ENCODE measurements at places on chromosomes 7 and 10. TPM values are rescaled to one million over a fixed set of nuclear protein-coding genes. Genes with fewer than 3 reads are reported as not detected.

Gene WNT8B
- polyA plus RNA-seq, result 0.60 TPM

Gene ANXA8
- polyA plus RNA-seq, result not detected

Gene GPR26
- not detected for polyA plus RNA-seq

Gene TMEM236
- 0.09 TPM for polyA plus RNA-seq

Gene ELFN1
- 3.5 TPM for polyA plus RNA-seq

Gene SHOC2
- 18.0 TPM for polyA plus RNA-seq

Gene OPN1SW
- polyA plus RNA-seq, result not detected

Gene CALD1
- 72.7 TPM for polyA plus RNA-seq

Gene MSMB
- polyA plus RNA-seq, result not detected

DNA sequence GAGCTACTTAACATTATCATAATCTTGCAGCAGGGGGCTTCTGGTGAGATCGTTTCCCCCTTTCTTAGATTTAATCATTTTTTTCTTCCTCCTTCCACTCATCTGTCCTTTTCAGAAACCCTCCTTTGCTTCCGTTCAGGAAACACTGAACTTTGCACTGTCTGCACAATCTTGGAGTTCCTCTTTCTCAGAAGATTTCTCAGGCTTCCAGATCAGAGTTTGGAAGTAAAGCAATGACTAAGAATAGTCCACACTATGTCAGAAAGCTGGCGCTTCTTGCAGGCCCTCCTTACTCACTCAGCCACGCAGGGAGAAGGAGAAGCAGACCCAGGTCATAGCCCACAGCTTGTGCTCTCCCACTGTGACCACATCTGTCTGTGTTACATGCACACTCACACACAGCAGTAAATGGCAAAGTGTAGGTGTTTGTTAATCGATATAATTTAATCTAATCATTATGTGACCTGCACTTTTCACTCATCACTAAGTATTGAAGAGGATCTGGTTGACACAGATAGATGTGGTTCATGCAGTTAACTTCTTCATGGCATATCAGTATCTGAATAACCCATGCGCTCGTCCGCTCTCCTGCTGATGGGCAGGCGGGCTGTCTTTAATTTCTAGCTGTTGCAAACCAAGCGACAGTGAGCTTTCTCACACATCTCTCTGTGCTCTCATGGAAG, 30.2 kb downstream of the ALOX5 start:
- no peaks in the 10 kb centered on the region for H3K27me3 ChIP-seq
- H3K4me3 ChIP-seq, result no peak overlapping the region
- H3K27ac ChIP-seq, result no peak overlapping the region
- no peaks in the 10 kb centered on the region for H3K36me3 ChIP-seq
- DNase-seq, result no peak

DNA sequence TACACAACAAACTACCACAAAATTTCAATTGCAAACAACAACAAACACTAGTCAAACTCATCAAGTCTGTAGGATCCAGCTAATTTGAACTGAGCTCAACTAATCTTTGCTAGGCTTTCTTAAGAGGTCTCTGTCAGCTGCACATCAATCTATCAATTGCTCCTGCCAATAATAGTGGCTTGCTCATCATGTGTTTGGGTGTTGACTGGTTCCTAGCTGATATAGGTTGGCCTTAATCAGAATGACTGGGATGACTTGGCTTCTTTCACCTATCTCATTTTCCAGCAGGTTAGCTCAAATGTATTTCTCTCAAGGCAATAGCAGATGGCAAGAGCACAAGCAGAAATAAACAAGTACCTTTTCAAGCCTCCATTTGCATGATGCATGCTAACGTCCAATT, 370.3 kb upstream of the NFE2L3 start:
- no peaks in the 10 kb centered on the region for H3K4me1 ChIP-seq
- no peaks in the 10 kb centered on the region for H3K36me3 ChIP-seq
- H3K27me3 ChIP-seq, result no peaks in the 10 kb centered on the region
- no peak overlapping the region for H3K4me3 ChIP-seq
- no peak overlapping the region for H3K27ac ChIP-seq

GRCh38 chr7:157668884-157669767, 332.3 kb downstream of the DNAJB6 start:
- no peaks in the 10 kb centered on the region for H3K27me3 ChIP-seq
- no peak for DNase-seq
- no peaks in the 10 kb centered on the region for H3K36me3 ChIP-seq
- no peak overlapping the region for H3K4me3 ChIP-seq
- no peaks in the 10 kb centered on the region for H3K4me1 ChIP-seq

GRCh38 chr7:8260871-8261694, 884 bp downstream of the ICA1 start:
- H3K36me3 ChIP-seq, result no peaks in the 10 kb centered on the region
- H3K27me3 ChIP-seq, result no peaks in the 10 kb centered on the region
- H3K27ac ChIP-seq, result peak overlapping the region; percentile 69
- peak overlapping the region; percentile 50 for H3K4me3 ChIP-seq
- peak; percentile 56 for DNase-seq
- no peaks in the 10 kb centered on the region for H3K4me1 ChIP-seq
